ENCODE measurements at places on chromosomes 12 and 14.
A peak's percentile ranks its signal among the peaks of the same experiment; 100 is the strongest.

DNA sequence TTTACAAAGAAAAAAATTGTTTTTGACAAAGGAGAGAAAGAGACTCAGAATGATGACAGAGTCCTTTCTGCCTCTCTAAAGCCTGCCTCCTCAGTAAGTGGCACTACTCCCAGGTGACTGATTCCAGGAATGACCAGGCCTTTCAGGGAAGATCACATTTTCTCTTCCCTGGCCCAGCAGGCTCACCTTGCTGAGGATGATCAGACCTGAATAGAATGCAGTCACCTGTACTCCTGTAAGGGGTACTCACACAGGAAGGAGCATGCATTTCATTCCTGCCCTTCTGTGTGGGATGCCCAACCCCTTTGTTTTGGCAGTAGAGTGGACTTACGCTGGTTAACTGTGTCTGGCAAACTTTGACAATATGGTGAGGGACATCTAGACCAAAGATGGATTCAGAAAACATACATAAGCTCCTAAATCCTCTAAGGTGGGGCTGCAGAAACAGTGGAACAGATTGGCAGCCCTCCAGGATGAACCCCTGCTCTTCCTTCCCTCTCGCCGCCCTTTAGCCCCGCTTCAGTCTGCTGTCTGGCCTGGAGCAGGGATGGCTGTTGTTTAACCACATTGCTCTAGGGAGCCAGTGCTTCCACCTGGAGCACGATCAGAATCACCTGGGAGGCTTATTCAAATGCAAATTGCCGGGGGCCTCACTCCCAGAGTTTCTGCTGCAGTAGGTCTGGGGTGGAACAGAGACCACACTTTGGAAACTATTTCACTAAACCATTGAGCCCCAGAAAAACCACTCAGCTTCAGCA, 29.8 kb downstream of the ERG28 start:
- DNase-seq = no peak

DNA sequence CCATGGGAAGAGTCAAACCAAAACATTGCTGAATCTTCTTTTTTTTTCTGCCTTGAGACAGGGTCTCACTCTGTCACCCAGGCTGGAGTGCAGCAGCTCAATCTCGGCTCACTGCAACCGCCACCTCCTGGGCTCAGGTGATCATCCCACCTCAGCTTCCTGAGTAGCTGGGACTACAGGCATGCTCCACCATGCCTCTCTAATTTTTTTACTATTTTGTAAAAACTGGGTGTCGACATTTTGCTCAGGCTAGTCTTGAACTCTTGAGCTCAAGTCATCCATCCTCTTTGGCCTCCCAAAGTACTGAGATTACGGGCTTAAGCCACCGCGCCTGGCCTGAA, 1.5 kb upstream of the KRT75 start:
- DNase-seq = no peak

DNA sequence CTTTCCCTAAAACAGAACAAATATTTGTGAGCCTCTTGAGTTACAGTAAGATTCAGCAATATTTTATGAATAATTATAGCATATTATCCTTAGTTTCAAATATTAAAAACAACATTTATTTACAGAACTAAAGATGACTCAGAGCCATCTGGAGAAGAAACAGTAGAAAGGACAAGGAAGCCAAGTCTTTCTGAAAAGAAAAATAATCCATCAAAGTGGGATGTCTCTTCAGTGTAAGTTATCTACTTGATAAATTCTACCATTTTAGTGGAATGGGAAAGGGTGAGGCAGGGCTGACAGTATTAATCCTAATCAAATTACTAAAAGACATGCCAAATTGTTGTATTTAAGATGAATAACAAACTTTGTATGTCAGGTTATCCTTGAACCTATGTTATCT, 88.1 kb downstream of the DNAI7 start:
- DNase-seq = no peak

GRCh38 chr12:58893495-58893894, 26.8 kb downstream of the LRIG3 start:
- DNase-seq = peak; percentile 68

DNA sequence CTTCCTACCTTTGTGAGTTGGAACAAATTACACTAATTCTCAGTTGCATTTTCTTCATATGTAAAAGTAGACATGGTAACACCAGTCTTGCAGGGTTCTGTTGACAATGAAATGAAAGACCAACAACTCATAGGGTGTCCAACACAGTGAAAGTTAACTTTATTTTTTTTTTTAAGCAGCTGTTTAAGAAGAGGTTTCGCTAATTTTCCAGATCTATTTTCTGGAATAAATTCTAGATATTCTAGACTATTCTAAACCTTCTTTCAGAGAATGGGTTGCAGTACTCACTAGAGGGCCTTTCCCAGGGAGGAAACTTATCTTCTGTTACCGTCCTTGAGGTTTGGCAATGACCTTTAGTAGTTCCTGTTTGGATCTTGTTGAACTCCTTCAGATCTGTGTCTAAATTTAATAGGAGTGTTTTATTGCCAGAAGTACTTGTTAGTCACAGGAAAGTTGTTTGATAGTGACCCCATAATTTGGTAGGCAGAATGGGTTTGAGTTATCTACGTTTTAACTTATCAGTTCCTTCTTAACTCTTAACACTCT, 2.8 kb upstream of the ART4 start:
- DNase-seq = peak; percentile 75

- no peak for DNase-seq
These were observed 243.5 kb downstream of the PCNX1 start for GRCh38 chr14:71150737-71151136.

DNA sequence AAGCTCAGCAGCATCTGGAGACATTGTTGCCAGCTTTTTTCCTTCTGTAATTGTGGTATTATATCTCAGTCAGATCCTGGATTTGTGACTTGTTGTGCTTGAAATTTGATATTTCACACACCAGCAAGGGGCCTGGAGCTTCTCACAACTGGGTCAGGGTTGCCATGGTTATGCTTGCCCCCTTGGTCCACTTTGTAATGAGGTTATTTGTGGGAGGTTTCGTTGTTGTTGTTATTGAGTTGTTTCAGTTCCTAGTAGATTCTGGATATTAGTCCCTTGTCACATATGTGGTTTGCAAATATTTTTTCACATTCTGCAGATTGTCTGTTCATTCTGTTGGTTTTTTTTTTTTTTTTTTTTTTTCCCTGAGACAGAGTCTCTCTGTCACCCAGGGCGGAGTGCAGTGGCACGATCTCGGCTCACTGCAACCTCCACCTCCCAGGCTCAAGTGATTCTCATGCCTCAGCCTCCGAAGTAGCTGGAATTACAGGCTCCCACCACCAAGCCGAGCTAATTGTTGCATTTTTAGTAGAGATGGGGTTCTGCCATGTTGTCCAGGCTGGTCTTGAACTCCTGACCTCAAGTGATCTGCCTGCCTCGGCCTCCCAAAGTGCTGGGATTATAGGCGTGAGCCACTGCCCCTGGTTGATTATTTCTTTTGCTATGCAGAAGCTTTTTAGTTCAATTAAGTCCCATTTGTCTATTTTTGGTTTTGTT, 80.6 kb upstream of the ETV6 start:
- DNase-seq = no peak

DNA sequence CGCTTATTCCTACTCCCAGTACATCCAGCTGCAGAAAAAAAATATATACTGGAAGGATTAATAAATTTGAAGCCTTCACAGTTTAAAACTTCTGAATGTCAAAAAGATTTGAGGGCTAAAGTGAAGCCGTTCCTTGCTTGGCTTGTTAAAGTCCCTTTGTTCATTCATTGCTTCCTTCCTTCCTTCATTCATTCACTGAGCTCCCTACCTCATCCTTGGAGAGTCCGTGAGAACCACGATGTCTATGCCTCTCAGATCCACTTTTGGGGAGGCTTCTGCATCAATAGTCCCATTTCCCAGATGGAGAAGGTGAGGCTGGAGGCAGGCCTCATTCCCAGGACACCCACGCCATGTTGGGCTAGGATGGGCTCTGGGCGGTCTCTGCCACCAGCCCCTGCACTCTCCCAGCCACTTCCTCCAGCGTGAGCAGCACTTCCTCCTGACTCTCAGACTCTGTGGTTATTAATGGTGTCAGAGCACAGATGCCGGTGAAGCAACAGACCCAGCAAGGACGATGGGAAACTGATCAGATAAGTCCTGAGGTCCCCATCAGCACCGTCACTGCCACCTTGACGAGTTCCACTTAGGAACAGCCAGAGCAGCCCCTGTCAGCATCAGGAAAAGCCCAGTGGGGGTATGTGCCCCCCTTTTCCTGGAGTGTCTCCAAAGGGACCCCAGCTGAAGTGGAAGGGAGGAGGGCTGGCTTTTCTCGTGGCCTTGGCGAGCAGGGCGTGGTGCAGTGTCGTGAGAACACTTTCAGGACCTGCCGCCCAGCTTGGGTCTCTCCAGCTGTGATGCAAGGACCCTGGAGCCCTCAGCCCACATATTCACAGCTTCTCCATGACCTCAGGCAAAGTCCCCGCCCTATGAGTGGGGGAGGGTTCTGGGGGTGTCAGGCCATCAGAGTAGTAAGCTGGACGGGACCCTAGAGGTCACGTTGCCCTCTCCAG, 21.2 kb downstream of the ASB2 start:
- DNase-seq = no peak

DNA sequence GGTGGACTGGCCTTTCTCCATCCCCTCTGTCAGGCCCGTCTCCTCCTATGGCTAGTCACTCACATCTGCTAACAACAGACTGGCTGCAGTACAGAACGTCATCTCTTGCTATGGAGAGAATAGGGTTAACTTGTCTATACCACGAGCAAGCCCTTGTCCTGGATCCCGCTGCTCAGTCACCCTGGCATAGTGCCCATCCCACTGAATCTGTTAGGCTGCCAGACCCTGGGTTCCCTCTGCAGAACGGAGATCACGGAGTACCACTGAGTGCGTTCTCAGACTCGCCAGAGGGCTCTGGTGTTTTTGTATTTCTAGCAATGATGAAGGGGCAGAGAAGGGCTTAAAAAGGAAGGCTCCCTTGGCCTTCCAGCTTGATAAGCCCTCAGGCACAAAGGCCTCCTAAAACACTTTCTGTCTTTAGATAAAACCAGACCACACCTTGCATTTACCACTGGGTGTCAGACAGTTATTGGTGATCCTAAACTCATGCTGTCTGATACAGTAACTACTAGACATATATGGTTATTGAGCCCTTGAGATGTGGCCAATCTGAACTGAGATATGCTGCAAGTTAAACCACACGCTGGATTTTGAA, 6.3 kb upstream of the NRIP2 start:
- no peak for DNase-seq

GRCh38 chr14:95442633-95443021, 73.8 kb downstream of the SYNE3 start:
- peak; percentile 62 for DNase-seq

GRCh38 chr12:122139266-122139665, 34.8 kb downstream of the IL31 start:
- DNase-seq = no peak

DNA sequence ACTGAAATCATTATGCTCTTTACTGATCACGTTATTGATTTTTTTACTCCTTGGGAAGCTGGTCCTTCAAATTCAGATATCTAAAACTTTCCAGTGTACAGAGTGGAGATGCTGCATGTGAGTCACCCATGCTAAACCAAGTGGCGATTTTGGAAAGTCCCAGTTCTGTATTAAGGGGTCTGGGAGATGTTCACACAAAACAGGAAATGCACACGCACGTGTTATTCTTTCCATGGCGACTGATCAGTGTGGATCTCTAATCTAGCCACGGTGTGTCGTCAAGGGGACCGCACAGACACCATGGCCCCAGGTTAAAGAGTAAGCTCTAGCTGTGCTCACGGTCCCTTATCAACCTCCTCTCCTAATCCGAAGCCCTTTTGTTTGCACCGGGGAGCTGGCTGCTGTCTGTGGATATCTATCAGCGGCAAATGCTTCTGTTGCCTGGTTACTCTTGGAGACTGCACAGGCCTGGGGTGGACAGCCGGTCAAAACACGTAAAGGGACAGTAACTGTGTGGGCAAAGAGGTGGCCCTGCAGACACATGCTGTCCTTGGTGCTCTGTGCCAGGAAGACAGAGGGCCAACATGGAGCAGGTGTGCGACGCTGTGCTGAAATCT, 96.6 kb downstream of the RIMBP2 start:
- no peak for DNase-seq

DNA sequence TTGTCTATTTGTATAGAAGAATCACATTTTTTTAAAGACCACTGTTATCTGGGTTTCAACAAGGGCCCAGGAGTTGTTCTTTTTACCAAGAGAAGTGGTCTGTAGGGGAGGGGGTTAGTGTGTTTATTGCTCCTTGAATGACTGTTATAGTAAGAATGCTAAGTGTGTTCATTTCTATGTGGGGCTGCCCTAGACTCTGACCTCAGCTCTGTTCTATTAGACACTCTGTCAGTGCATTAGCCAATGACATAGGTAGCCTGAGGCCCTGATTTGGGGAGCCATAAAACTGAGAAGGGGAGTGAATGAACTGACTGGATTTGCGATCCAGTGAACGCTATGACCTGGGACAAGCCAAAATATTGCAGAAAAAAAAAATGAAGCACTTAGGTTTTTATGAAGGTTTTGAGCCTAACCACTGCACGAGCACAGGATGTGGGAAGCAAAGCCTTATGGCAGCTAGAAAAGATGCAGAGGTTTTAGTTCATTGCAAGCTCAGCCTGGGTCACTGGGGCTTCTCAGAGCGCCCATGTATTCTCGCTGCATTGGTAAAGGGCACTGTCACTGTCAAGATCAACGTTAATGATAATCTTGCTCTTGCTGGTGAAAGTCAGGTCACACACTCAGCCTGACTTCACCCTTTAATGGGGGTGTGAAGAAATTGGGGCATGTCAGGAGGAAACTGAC, 63.8 kb downstream of the PRKCH start:
- no peak for DNase-seq

DNA sequence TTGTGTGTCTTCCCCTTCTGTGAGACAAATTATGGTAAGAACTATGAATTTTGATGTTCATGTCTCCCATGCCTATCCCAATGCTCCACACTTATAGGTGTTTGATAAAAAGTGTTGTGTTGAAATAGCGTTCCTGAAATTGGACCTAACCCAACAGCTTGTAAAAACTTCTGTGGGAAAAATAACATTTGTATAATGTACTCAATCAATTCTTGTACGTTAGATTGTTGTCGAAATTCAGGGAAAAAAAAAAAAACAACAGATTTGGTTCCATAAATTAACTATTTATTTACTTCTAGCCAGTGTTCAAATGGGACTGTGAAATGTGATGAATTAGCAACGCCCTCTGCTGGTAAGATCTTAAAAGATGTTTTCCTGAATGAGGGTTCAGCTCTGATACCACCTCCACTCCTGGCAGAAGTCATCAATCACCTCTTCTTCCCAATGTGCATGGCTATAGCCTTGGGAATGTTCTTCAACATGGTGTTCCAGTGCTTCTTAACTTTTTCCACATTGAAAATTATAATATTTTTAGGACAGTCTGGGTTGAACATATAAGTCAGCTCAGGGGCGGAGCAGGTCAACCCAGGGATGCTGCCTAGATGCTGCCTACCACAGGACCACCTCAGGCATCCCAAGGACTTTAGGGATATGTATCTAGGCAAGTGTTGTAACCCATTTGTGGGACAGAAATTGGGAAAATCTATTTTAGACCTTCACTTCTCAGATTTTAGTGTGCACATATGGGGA, 170.6 kb downstream of the OTOGL start:
- peak; percentile 66 for DNase-seq
